ENCODE measurements at places on chromosomes 2 and 18.

- no peak for DNase-seq
These were observed 437.0 kb downstream of the PTPRM start for GRCh38 chr18:8003878-8004675.

DNA sequence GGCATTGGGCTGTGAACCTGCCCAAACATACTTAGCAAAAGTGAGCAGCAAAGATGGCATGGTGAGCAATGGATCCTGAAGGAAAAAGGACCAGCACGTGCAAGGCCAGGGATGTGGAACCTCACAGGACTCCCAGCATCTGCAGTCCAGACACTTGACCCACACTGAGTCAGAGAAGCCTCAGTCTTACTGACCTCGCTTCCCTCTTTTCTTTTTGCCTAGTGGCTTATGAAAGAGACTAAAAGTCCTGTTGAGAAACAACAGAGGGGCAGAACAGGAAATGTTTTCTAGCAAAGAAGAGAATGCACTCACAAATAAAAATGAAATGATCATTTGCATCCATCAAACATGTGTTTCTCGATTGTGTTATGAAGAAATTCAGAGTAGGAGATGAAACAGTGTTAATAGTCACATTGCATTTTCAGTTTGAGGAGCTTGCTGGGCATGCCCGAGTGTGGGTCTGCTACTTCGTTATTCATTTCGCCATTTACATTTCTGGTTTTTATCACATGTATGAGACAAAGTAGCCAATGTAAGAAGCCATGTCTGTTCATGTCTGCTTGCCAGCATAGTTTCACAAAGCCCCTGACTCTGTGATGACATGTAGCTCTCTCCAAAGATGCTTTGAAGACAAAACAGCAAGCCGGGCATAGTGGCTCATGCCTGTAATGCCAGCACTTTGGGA, 118.4 kb downstream of the INO80D start:
- DNase-seq: no peak

DNA sequence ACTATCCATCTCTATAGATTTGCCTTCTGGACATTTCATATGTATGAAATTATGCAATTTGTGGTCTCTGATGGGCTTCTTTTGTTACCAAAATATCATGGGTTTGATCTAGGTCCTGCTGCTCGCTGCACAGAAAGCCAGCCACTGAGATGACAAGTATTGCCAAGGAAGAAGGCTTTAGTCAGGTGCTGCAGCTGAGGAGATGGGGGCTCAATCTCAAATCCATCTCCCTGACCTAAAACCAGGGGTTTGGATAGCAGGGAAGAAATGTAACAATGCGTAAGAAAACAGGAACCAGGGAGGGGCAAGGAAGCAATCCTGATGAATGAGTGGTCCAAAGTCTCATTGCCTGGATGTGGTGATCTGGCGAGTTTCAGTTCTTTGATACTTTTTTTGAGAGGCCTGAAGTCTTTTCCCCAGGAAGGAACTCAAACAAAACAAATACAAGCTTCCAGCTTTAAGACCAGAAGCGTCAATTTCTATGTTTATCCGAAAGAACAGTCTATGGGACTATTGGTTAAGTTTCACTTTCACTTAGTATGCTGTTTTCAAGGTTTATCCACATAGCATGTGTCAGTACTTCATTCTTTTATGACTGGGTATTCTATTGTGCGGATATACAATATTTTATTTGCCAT, 3.4 kb upstream of the CKAP2L start:
- DNase-seq: no peak

GRCh38 chr2:144834998-144835633, 315.2 kb upstream of the ZEB2 start:
- DNase-seq: no peak

- no peak for DNase-seq
These were observed 162.3 kb upstream of the CCDC68 start for GRCh38 chr18:55121397-55122170.

Data from stimulated activated CD8-positive, alpha-beta memory T cell treated with anti-CD3 and anti-CD28 coated beads, Interleukin-15, amount 100 ng/mL, for 1 hour (primary cell).